CD4-positive, alpha-beta T cell (primary cell): ENCODE measurements at places on chromosomes 3 and 15.

DNA sequence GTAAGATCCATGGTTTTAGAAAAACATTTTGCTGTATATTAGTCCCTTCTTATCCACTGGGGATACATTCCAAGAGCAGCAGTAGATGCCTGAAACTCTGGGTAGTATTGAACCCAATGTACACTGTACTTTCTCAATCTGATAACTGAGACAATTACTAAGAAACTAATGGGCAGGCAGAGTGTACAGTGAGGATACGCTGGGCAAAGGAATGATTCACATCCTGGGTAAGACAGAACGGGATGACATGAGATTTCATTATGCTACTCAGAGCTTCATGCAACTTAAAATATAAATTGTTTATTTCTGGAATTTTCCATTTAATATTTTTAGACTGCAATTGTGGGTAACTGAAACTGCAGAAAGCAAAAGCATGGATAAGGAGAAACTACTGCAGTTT is 46.2 kb upstream of the TEX55 start:
- no peak for DNase-seq

DNA sequence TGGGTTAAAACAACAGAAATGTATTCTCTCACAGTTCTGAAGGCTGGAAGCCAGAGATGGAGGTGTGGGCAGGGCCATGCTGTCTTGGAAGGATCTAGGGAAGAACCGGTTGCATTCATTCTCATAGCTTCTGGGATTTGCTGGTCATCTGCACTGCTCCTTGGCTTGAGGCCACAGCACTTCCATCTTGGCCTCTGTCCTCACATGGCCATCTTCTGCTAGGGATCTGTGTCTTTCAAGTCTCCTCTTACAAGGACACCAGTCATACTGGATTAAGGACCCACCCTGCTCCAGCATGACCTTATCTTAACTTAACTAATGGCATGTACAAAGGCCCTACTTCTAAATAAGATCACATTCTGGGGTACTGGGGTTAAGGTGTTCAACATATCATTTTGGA is 47.7 kb downstream of the RPLP1 start:
- DNase-seq = no peak

DNA sequence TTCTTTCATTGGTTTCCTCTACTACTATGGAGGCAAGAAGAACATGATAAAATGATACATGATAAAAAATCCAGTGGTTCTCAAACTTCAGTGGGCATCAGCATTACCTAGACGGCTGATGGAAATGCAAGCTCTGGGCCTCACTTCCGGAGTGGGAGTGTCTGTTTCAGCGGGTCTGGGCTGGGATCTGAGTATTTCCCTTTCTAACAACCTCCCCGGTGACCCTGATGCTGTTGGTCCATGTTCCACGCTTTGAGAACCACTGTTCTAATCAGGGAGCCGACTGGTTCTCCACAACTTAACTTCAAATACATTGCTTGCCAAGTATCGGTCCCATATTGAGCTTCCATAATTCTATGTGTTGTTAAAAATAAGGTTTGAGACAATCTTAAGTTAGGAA is 712.3 kb upstream of the LMCD1 start:
- no peak for DNase-seq

DNA sequence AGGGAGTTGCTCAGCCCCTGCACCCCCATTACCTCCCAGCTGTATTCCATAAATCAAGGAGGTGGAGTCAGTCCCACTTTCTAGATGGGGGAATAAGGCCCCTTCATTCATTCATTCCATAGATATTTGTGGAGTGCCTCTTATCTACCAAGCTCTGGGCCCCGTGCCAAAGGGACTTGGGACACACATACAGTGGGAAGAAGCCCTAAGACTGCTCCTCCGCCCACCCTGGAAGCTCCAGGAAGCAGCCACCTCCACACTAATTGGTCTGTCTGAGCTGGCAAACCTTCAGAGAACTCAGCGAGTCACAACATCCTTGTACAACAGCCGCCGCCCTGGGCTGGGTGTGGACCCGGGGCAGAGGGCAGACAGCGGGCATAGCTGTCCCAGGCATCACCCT is 6.4 kb downstream of the STRA6 start:
- no peak for DNase-seq

- no peak for DNase-seq
Measured at GRCh38 chr3:133388696-133389395, 11.0 kb upstream of the BFSP2 start.

- DNase-seq = no peak
Measured at GRCh38 chr3:136490646-136491405, 240.7 kb downstream of the PCCB start.

- DNase-seq = no peak
Measured at GRCh38 chr15:85010386-85011159, 28.9 kb downstream of the PDE8A start.

DNA sequence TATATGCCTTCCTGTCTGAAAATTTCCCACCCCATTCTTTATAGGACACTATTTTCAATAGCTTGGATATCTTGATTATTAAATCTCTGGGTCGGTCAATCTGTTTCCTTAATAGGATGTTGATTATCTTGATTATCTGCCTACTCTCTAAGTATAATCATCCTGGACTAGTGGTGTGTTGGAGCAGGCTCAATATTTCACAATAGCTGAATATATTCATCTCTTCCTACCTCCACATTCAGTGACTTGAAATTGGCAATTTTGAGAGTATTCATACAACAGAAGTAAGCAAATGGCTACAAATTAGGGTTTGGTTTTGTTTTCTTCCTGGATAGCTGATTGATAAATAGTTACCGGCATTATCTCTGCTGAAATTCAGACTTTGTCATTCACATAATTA is 1162.6 kb downstream of the ROBO1 start:
- DNase-seq = no peak

DNA sequence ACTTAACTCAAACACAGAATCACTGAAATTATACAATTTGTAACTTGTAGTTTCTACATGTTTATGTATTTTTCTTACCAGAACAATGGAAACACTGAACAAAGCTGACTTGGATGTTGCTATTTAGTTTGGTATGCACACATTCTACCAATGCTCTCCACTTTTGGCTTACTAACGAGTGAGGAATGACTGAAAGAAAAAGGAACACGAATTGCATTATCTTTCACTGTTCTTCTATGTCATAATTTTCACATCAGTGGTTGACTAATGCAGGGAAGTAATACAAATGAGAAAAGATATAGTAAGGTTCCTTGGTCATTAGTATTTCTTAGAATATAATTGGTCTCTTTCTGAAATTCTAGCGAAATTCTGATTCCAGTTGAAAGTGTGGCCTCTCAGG is 9.8 kb upstream of the CNTN3 start:
- DNase-seq = no peak

- DNase-seq = no peak
Measured at GRCh38 chr3:57009367-57009766, 51.1 kb upstream of the SPATA12 start.

GRCh38 chr15:38626443-38627050 is 61.9 kb upstream of the RASGRP1 start:
- no peak for DNase-seq

GRCh38 chr3:138912237-138912636 is 34.7 kb downstream of the FOXL2 start:
- DNase-seq = no peak

DNA sequence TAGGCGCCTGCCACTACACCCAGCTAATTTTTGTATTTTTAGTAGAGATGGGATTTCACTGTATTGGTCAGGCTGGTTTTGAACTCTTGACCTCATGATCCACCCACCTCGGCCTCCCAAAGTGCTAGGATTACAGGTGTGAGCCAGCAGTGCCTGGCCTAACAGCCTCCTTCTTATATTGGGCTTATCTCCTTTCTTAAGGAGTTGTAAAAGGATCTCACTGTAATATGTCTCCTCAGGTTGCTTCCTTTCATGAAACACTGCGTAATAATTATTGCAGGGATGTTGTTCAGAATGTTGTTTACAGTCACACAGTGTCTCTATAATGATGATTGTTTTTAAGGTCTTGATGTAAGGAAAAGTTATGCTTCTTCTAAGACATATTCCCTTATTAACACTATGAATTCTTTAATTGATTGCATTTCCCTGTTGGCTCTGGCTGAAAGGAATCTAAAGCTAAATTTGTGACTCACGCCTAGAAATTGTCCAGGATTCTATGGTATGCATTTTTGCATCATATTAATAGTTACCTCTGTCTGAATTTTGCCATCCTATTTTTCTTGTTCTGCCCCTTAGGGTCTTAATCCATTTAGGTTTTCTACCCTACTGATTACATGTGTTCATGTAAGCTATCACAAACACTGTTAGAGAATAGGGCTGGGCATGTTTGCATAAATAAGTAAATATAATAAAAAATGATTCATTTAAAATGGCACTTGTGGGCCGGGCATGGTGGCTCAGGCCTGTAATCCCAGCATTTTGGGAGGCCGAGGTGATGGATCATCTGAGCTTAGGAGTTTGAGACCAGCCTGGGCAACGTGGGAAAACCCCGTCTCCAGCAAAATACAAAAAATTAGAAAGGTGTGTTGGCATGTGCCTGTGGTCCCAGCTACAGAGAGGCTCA is 24.5 kb upstream of the RNF111 start:
- no peak for DNase-seq

- DNase-seq = no peak
Measured at GRCh38 chr15:38692789-38693062, 128.1 kb upstream of the RASGRP1 start.

DNA sequence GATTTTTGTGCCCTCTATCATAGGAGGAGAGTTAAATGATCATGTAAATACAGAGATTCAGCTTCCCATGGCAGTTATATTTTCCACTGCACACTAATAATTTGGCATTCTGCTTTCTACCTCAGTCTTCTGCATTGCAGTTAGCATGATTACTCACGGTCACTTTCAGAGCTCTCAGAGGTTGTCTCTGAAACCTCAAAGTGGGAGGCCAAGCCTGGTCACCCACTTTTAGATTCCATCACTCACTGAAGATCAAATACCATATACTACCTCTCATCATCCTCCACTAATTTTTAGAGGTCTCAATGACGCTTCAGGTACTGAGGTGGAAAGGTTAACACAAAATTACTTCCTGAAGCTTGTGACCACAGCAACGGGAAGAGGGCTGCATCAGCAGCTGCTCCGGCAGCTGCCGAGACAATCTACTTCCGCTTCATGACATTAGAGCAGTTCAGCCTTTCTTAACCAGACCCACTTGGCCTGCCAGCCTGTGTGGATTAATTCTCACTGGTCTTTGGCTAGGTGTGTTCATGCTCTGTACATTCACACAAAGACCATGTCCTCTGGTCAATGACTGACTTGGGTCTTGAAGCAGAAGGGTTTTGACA is 416.4 kb upstream of the PDZRN3 start:
- no peak for DNase-seq

GRCh38 chr3:156478891-156479290 is 76.0 kb downstream of the SSR3 start:
- DNase-seq = no peak

- DNase-seq = no peak
Measured at GRCh38 chr3:124969190-124969589, 34.6 kb upstream of the MUC13 start.

DNA sequence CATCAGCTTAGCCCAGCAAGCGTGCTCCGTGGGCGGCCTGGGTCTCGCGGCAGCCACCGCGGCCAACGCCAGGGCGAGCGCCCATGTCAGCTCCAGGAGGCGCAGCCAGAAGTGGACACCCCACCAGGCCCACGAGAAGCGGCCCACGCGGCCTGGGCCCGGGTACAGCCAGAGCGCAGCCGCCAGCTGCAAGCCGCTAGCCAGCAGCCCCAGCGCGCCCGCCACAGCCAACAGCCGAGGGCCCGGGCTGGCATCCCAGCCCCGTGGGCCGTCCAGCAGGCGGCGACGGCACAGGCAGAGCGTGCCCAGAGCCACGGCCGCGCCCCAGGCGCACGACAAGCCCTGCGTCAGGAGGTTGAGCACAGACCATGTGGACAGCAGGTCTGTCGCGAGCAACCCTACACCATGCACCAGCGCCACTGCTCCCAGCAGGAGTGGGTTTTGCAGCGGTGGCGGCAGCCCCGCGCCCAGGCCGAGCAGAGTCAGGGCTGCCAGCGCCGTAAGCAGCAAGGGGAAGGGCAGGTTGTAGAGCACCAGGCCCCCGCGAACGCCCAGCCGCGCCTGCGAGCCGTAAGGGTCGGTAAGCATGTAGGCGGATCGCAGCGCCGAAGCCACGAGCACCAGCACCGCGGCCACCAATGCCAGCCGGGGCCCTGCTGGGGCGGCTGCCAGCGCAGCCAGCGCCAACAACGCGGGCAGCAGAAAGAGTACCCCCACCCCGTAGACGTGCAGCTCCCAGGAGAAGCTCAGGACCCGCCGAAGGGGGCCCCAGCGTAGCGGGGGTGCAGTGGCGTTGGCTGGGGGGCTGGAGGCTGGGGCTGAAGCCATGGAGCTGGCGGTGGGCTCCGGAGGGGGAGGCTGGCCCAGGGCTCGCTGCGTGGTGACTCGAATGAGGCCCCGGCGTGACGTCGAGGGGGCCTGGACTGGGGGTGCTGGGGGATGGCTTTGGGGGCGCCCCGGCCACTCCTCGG is 4.9 kb downstream of the PRRT3 start:
- no peak for DNase-seq

DNA sequence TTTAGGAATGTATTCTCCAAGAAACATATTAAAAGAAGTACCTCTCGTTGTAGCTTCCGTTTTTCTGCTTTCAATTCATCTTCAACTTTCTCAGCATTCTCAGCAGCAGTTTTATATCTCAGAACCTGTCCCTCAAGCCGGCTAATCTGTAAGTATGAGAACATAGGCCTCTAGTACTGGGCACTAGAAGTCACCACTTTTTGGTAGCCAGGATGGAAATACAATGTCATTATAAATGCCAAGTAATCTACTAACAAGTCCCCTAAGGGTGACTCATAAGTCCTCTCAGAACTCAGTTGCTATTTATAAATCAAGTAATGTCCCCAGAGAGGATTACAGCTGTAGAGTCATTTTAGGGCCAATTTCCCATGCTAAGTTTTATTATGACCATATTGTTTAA is 61.1 kb downstream of the MLH1 start:
- no peak for DNase-seq

GRCh38 chr15:51830276-51830806 is 888 bp downstream of the TMOD3 start:
- DNase-seq = no peak

DNA sequence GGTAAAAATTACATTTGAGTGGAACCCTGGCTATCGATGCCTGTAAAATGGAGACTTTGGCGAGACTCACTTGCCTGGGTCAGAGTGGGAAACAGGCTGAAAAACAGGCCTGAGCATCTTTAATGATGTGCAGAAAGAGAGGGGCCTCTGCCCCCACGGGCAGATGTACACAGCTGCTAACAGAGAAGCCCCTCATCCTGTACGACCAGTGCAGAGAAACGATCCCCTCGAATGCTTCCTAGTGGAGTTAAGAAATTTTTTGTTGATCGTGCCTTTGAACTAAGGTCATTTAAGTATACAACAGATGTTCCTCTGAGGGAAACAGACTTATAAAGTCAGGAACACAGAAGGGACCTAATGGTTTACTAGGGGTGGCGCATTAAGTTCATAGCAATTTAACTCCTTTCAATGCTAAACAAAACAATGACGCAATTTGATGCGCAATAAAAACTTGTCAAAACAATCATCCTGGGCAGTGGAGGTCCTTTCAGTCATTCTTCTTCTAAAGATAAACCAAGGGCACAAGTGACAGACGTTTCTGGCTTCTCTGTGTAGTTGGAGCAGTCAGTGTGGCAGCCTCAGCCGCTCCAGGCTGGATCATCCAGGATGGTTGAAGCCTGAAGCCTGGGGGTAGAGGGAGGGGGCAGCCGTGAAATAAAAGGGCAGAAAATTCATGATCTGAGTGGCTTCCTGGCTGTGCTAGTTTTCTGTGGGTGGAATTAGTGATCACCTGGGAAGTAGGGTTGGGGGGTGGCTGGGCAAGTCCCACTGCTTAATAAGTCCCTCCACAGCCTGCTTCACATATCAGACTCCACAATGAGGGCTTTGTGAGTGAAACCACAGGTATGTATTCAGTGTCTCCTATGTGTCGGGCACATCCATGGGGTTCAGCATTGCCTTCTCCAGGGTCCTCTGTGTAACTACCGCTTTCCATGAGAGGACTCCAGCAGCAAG is 50.8 kb upstream of the MRPS22 start:
- no peak for DNase-seq
